Cardiac atrium fibroblast (primary cell): ENCODE measurements at places on chromosomes 13 and 19. TPM values are rescaled to one million over a fixed set of nuclear protein-coding genes. Genes with fewer than 3 reads are reported as not detected.

The PPP2R1A gene
- 212 and 214 TPM in 2 replicates for total RNA-seq

The SIGLEC7 gene
- not detected in 2 replicates for total RNA-seq

The ZFR2 gene
- total RNA-seq, result not detected in 2 replicates

The ERICH6B gene
- not detected in 2 replicates for total RNA-seq
